ENCODE measurements at places on chromosomes 3 and 15. TPM values are rescaled to one million over a fixed set of nuclear protein-coding genes. Genes with fewer than 3 reads are reported as not detected.

MKRN2OS gene
- polyA plus RNA-seq = not detected

DNA sequence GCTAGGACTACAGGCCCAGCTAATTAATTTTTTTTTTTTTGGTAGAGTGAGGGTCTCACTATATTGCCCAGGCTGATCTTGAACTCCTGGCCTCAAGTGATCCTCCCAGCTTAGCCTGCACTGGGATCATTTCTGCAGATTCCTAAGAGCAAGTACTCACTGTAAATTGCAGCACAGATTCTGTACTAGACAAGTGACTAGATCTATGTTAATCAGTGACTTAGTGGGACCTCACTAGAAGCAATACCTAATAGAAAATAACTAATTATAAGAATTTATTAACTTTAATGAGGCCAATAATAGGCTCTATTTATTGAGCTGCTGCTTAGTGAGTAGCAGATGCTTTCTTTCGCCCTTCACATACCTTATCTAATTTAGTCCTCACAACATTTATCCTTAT lies 10.6 kb upstream of the UTS2B start:
- DNase-seq = no peak

- DNase-seq = no peak
Measured at GRCh38 chr3:140765246-140765645, 87.4 kb downstream of the TRIM42 start.

- no peak for DNase-seq
Measured at GRCh38 chr15:45855210-45855906, 220.5 kb downstream of the SQOR start.

- DNase-seq = no peak
Measured at GRCh38 chr3:139588450-139588849, 48.9 kb upstream of the RBP1 start.

GRCh38 chr3:185733980-185734724 lies 90.7 kb downstream of the IGF2BP2 start:
- DNase-seq = peak; percentile 18

- DNase-seq = peak; percentile 96
Measured at GRCh38 chr15:75029378-75030022, 6.1 kb downstream of the PPCDC start.

DNA sequence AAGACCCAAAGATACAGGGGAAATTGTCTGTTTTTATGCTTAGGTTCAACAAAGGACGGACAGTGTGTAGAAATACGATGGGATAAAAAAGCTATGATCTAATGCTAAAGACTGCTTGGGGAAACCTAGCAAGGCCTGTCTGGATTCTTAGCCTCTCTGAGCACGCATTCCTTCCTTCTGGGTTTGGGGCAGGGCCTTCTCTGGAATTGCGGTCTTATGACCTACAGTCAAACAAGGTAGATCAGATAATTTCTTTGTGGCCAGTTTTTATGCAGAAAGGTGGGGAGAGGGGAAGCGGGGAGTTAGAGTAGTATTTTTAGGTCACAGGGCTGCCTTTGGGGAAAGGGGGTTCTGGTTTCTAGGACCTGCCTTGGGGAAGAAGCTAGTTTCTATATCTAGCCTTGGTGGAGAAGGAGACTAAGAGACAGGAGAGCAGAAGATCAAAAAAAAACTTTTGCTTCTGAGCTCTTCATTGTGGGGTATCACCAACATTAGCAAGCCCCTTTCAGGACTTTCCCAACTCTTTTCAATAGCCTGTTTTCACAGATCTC lies 39.1 kb upstream of the LIPC start:
- no peak for DNase-seq

GRCh38 chr15:56468401-56468800 lies 3.5 kb upstream of the MNS1 start:
- DNase-seq = no peak

DLL4 gene
- polyA plus RNA-seq = 4.1 TPM

PPM1L gene
- polyA plus RNA-seq = 2.2 TPM

DNA sequence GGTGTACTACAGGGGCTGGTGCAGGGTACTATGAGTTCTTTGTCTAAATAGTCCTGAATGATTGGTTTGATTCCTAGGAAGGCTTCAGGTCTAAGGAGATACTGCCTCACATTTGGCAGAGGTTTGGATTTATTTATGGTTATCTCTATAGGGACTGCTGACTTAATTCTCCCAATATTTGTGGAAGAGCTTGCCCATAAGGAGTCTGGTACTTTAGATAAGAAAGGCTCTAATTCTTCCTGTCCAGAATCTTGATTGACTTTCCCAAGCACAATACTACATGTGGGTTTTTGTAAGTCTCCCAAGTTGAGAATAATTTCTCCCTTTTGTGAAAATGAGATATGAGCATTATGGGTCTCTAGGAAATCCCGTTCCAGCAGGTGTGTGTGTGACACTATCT lies 36.7 kb upstream of the AP4E1 start:
- no peak for DNase-seq

SPATA12 gene
- 0.02 TPM for polyA plus RNA-seq

GRCh38 chr3:45170096-45170495 lies 23.9 kb upstream of the CDCP1 start:
- no peak for DNase-seq

- DNase-seq = no peak
Measured at GRCh38 chr3:44050867-44051266, 190.8 kb upstream of the TOPAZ1 start.

- no peak for DNase-seq
Measured at GRCh38 chr3:72238801-72239200, 453.9 kb upstream of the PROK2 start.

USP19 gene
- polyA plus RNA-seq = 33.3 TPM

GRCh38 chr3:47266709-47267489 lies 15.7 kb downstream of the KIF9 start:
- peak; percentile 77 for DNase-seq

DNA sequence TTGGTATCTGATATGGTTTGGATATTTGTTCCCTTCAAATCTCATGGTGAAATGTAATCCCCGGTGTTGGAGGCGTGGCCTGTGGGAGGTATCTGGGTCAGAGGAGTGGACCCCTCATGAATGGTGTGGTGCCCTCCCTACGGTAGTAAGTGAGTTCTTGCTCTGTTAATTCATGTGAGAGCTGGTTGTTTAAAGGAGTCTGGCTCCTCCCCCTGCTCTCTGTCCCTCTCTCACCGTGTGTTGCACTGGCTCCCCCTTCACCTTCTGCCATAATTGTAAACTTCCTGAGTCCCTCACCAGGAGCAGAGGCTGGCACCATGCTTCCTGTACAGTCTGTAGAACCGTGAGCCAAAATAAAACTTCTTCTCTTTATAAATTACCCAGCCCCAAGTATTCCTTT lies 246.9 kb upstream of the AGTR1 start:
- no peak for DNase-seq

- no peak for DNase-seq
Measured at GRCh38 chr15:72178976-72179585, 18.5 kb downstream of the GRAMD2A start.

TAGLN3 gene
- polyA plus RNA-seq = 0.19 TPM

GCSAM gene
- polyA plus RNA-seq = 0.13 TPM

GRCh38 chr3:46359733-46360493 lies 6.0 kb downstream of the CCR2 start:
- DNase-seq = no peak

- DNase-seq = no peak
Measured at GRCh38 chr3:84265768-84266167, 693.0 kb upstream of the CADM2 start.

- DNase-seq = no peak
Measured at GRCh38 chr3:124826703-124827102, 60.5 kb downstream of the ITGB5 start.

- no peak for DNase-seq
Measured at GRCh38 chr3:197496746-197497125, 59.0 kb downstream of the BDH1 start.

TMCO5A gene
- polyA plus RNA-seq = not detected

DNA sequence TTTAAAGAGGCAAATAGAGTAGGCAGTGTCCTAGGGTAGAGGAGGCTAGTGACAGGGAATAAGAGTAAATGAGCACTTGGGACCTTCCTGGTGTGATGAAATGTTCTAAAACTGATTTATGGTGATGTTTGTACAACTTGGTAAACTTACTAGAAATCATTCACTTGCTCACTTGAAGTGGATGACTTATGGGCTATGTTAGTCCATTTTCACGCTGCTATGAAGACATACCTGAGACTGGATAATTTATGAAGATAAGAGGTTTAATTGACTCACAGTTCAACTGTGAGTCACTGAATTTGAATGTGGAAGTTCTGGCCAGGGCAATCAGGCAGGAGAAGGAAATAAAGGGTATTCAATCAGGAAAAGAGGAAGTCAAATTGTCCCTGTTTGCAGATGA lies 31.7 kb upstream of the DHX36 start:
- no peak for DNase-seq

DNA sequence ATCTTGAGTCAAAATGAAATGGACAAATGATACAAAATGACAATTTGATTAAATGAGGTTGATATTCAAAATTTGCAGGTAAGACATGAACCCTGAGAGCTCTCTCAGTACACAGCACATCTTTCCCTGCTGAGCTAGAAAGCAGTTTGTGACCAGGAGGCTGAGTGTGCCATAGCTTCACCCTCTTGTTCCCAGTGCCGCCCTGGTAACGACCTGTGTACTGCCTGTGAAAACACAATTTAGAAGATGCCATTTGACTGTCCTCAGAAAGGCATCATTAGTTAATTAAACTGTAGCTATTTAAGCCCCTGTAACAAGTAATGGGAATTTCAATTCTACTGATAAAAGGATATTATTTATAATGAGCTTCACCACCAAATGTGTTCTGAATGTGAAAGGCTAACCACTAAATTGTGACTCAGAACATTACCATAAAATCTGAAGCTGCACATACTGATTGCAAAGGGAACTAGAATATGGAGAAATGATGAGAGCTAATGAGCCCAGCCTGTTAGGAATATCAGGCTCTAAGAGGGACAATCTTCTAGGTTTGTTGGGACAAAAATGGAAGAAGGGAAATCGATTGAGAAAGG lies 212.9 kb upstream of the ARPP21 start:
- no peak for DNase-seq

EIF4E3 gene
- 33.4 TPM for polyA plus RNA-seq

ERICH6 gene
- polyA plus RNA-seq = 0.04 TPM

C3orf49 gene
- not detected for polyA plus RNA-seq

DNA sequence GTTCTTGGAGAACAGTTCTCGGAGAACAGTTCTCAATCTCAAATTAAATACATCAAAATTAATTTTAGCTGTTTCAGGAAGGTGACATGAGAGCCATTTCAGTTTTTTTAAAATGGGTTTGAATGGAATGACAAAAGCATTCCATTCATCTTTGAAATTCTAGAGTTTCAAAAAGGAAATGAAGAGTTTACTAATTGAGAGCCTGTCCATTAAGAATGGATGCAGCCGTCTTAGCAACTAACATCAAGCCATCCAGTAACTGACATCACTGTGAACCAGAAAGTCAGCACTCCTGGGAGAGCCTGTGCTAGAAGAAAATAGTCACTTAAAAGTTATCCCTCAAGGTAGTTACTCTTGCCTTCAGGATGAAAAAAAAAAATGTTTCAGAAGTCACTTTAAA lies 47.0 kb upstream of the FSTL1 start:
- DNase-seq = no peak

DNA sequence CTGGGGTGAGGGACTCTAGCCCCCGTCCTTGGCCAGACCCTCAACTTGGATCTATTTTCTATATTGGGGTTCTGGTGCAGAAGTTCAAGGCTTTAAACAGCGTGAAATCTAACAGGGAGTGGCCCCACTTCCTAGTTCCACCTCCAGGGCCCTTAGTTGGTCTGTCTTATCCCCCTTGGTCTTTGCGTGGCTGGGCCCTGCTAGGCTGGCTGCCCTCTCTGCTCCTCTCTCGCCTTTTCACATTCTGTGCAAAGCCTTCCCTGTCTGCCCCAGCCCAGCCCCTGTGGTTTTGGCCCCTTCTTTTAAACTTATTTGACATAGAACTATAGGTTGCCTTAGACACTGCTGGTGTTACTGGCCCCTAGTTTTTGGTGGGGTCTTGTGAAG lies 5.6 kb downstream of the PPCDC start:
- DNase-seq = no peak

ASB14 gene
- not detected for polyA plus RNA-seq

DNA sequence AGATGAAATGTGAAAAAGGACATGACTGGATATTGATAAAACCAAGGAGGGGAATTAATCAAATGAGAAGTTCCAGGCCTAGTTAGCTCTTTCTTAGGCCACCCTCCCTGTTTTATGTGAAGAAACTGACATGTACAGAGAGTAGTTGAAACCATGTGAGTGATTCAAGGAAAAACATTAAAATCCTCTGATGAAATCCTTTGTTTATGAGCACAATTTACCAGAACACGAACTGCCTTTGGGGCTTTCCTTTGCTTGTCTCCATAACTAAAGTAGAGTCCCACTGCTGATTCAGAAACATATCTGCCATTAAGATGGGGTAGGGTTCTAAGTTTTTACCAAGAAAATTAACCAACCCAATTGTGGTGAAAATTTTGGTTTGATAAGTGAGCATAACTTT lies 558.3 kb downstream of the NR2F2 start:
- no peak for DNase-seq

- DNase-seq = no peak
Measured at GRCh38 chr3:150666167-150666566, 37.6 kb downstream of the ERICH6 start.

- DNase-seq = no peak
Measured at GRCh38 chr3:134333522-134334181, 40.6 kb downstream of the AMOTL2 start.

- DNase-seq = peak; percentile 42
Measured at GRCh38 chr3:48301800-48302166, 31.7 kb downstream of the SPINK8 start.

GRCh38 chr15:75452364-75452864 lies 924 bp upstream of the SIN3A start:
- peak; percentile 91 for DNase-seq

Data from ovary (tissue), 10 donors.